ENCODE measurements at places on chromosomes 16 and 17.

DNA sequence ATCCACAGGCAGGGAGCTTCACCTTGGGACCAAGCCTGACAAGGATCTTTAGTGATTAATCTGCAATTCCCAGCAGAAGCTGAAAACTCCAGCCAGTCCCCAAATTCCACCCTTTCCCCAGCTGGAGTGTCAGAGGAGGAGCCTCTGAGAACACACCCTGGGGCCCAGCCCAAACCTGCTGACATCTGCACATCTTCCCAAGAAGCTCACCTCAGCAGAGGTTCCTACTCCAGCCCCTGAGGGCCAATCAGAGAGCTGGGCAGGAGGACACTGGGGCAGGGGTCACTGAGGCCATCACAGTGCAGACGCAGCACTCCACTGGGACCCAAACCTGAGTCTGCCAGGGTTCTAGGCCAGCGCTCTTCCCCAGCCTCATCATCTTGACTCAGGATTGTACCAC, 44.9 kb downstream of the CNGB1 start:
- DNase-seq, result no peak

DNA sequence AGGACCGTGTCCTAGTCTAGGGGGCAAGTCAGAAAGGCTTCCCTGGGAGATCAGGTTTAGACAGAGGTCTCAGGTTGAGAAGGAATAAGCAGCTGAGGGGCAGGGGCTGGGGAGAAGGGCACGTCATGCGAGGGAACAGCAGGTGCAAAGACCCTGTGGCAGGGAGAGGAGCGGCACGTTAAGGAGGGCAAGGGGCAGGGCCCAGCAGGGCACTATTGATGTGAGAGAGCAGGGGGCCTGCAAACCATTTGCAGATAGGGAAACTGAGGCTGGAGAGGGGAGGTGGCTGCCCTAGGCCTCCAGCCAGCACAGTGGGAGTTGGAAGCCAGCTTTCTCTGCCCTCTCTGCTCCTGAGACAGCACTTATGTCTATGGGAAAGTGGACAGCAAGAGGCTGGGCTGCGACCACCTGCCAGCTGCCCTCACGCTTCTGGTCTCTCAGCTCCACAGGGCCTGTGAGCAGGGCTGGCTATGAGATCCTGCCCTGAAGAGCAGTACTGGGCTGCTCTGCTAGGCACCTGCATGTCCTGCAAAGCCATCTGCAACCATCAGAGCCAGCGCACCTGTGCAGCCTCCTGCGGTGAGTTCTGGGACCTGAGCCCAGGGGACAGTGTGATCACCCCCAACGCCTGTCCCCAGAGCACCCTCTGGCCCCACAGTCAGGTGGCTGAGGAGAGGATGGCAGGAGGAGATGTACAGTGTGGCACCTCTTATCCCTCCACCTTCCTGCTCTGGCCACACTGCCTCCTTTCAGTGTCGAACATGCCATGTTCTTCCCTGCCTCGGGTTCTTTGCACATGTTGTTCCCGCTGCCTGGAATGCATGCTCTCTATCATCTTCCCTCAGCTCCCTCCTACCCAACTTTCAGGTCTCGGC, 61.5 kb downstream of the USP22 start:
- no peak for DNase-seq

DNA sequence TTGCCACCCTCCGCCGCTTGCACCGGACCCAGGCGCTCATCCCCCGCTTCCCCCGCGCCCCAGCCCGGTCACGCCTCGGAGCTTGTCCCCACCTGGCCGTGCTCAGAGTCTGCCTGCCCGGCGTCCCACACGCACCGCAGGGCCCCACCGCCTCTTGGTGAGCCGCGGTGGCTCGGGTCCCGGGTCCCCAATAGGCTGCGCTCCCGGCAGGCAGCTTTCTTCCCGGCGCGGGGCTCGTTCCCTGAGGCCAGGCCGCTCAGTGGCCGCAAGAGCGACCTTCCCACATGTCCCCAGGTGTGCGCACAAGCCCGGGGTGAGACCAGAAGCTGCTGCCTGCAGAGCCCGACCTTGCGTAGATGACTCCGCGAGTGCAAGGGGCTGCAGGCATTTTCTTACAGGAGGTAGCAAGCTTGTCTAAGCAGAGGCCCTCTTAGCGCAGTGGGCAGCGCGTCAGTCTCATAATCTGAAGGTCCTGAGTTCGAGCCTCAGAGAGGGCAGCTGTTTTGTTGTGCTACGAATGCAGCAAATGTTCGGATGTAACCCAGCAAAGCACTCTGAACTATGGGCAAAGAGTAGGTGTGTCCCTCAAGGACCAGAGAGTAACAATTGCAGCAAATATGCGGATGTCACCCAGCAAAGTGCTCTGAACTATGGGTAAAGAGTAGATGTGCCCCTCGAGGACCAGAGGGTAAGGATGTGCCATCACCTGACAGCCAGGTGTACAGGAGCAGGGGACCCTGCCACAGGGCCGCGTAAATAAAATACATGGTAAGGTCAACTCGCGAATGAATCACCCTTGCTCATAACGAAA, 15.6 kb downstream of the TLE7 start:
- no peak for DNase-seq

GRCh38 chr17:8066841-8067775, 20.4 kb downstream of the ALOX12B start:
- no peak for DNase-seq

DNA sequence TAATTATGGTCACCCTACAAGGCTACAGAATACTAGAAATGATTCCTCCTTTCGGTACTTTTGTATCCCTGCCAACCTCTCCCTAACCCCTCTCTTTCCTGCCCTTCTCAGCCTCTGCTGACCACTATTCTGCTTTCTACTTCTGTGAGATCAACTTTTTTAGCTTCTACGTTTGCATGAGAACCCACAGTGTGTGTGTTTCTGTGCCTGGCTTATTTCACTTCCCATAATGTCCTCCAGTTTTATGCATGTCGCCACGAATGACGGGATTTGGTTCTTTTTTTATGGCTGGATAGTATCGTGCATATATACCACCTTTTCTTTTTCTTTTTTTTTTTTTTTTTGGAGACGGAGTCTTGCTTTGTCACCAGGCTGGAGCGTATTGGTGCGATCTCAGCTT, 92.1 kb downstream of the RAP1GAP2 start:
- no peak for DNase-seq

- DNase-seq, result no peak
These were observed 16.0 kb downstream of the SPNS3 start for GRCh38 chr17:4449736-4450135.

DNA sequence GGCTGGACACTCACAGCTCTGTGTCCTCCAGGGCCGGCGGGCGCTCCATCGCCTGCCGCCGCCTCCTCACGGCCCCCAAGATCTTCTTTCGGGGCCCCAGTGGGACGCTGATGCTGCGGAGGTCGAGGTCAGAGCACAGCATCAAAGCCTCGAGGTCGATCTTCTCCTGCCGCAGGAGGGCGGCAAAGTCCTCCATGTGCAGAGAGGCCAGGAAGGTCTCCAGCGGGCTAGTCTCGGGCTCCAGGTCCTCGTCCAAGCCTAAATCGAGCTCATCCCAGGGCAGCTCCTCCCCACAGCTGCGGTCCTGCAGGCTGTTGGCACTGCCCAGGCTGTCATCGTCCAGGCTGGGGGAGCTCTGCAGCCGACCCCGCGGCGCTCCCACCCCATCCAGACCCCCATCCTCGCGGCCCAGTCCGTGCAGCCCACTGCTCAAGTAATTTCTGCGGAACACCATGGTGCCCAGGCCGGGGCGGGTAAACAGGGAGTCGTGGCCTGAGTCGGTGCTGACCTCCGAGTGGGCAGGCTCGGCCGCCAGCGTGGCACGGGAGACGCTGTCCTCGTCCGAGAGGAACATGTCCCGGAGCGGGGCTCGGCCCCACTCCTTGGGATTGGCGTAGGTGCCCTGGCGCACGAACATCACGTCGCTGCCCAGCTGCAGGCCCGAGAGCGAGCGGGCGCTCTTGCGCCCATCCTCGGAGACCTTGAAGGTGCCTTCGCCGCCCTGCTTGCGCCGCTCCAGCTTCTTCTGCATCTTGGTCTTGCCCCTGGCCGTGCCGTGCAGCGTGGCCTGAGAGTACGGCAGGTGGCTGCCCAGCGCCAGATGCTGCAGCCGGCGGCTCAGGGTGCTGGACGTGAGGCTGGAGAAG, 3.4 kb downstream of the USH1G start:
- DNase-seq, result no peak

DNA sequence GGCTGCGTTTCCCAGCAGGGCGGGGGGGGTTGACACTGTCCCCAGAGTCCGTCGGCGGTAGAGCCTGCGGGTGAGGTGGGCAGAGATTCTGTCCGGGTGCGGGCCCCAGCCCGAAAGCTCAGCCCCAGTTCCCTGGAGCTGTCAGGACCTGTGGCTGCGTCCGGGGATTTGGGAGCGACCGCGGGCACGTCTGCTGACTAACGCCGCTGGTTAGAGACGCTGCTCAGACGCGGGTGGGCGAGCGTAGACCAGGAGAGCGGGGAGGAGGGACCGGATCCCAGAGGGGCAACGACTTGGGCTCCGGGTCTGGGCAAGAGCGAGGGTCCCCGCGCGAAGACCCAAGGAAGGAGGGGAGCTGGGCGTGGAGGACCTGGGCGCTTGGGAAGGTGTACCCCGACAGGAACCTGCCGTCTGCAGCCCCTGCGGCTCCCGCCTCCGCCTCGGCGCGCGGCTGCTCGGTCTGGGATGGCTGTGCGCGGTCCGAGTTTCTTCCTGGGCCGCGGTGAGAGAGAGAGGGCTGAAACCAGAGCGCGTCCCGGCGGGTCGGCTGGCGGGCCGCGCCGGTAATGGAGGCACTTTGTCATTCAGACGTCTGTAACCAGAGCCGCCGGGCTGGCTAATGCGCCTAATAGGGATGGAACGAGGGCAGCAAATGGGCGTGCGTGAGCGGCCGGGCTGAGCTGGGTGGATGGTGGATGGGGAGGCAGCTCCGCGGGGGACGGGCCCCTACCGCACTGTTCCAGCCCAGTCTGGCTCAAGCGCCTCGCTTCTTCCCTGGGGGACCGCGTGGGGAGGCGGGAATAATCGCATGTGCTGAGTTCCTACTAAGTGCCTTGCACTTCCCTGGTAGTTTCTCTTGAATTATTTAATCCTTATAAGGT, 2.3 kb downstream of the NGFR start:
- no peak for DNase-seq

- no peak for DNase-seq
These were observed 2.2 kb upstream of the ALDOA start for GRCh38 chr16:30063278-30063892.

DNA sequence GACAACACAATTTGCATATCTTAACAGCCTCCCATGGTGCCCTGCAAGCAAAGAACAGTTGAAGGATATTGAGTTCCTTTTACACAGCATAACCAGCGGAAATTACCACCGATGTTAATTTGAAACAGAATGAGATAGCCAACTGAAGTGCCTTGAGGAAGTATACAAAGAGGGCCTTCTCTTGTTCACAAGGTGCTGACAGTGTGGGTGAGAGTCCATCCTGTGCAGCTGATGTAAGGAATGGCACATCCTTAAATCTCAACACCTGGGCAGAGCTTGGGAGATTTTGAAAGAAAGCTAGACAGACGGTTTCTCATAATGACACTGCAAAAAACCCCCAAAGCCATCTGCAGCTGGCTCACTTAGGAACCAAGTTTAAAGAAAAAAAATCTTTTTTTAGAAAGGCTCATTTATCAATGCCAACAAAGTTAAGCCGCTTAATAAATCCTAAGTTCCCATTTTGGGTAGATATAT, 818.6 kb downstream of the KCNJ2 start:
- no peak for DNase-seq

DNA sequence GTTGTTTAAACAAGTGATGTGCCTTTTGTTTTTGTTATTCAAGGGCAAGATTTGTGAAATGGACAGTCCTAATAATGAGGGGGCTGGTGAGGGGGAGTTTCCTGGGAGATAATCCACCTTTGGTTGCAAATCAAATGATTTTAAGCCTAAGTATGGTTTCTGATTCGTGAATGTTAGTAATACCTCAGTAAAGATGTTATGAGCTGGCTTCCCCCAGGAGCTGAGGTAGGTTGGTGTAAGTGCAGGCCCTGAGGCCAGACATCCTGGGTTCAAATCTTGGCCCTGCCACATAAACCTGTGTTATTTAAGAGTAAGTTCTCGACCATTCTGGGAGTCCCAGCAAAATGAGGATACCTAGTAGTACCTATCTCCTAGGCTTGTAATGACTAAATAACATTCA, 1.5 kb downstream of the SNX29 start:
- no peak for DNase-seq

DNA sequence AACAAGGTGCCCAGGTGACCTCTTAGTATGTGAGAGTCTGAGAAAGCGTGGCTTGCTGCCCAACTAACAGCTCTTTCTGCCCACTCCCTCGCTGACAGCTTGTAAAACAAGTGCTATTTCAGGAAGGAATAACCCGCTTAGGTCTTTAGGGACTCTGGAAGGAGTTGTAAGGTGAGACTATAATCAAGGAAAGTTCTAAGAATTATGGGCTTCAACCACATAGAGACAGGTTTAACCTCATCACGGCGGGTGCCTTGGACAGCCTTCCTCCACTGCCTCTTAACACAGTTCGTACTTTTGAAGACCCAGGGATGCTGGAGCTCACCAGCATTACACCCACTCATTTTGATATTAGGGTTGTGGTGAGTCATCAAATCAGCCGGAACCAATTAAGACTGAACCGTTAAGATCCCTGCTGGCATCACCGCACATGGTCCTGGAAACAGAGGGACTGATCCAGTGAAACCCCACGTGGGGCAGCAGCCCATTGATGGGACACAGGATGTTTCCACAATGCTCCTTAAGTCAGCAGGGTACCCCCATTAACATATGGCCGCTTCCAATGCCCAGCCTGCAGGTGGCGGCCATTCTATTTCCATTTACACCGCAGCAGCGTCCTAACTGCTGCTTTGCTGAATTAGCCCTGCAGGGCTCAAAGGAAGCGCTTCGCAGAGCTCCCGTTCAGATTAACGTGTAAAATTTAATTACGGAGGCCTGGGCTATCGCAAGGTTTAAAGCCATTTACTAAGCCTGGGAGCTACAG, 176.6 kb upstream of the SDK2 start:
- no peak for DNase-seq

- DNase-seq, result no peak
These were observed 3.2 kb downstream of the TMC6 start for GRCh38 chr17:78125138-78125913.

- DNase-seq, result no peak
These were observed 267.1 kb upstream of the MYOCD start for GRCh38 chr17:12398441-12399051.

- no peak for DNase-seq
These were observed 124.1 kb downstream of the PRKCA start for GRCh38 chr17:66426397-66427033.

DNA sequence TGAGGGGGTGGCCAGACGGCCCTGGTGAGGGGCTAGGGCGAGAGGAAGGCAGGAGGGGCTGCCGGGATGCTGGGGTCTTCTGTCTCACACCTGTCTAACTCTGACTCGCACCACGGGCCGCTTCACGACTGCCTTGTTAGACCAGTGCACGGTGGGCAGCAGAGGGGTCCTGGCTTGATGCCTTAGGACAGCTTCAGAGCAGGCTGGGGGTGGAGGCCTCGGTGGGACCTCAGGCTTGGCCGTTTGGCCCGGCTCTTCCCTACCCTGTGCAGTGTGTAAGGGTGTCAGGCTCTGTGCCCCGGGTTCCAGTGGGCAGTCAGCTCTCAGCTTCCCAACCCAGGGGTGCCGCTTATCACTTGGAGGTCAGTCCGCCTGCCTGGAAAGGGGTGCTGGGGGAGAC, 100.7 kb downstream of the OR1D5 start:
- peak; percentile 40 for DNase-seq

GRCh38 chr17:75571197-75571884, 16.3 kb upstream of the MYO15B start:
- no peak for DNase-seq

GRCh38 chr16:70664325-70665112, 18.2 kb downstream of the IL34 start:
- no peak for DNase-seq

- DNase-seq, result no peak
These were observed 6.6 kb upstream of the CNGB1 start for GRCh38 chr16:57977418-57978069.

- DNase-seq, result no peak
These were observed 100.4 kb downstream of the ZNF778 start for GRCh38 chr16:89317729-89318429.

GRCh38 chr16:68756239-68756915, 19.3 kb downstream of the CDH1 start:
- peak; percentile 58 for DNase-seq
